Astrocyte of the spinal cord (primary cell): ENCODE measurements at places on chromosomes 3 and 15.
A peak's percentile ranks its signal among the peaks of the same experiment; 100 is the strongest.

DNA sequence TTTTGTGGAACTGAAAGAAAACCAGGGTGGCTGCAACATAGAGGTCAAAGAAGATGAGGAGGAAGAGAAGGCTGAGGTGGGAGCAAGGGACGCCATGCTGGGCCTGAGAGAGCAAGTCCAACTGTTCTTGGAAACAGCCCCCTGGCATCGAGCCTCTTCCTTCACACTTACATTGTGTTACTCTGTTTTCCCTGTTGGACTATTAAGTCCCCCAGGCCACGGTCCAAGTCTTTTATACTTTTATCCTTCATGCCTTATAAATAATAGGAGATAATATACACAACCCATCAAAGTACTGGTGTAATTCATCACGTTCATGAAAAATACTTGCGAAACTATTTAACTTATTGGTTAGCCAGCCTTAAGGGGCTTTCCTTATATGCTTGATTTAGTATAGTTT is 79.3 kb downstream of the ATG7 start:
- no peak for DNase-seq

DNA sequence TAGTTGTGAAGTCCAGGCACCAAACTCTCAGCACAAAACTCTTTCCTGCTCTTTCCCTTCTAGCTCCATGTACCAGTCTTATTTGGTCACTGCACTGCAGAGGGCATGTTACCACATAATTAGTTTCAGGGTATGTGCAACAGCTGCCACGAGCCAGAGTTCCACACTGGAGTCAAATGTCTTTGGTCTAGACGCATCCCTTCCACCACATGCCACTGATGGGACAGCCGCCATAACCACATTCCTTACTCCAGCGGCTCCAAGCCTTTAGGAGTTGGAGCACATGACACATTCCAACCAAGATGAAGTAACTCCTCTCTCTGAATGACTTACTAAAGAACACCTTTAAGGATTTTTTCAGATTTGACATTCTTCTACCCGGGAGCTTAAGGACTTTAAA is 153.4 kb downstream of the ERC2 start:
- DNase-seq = peak; percentile 74

DNA sequence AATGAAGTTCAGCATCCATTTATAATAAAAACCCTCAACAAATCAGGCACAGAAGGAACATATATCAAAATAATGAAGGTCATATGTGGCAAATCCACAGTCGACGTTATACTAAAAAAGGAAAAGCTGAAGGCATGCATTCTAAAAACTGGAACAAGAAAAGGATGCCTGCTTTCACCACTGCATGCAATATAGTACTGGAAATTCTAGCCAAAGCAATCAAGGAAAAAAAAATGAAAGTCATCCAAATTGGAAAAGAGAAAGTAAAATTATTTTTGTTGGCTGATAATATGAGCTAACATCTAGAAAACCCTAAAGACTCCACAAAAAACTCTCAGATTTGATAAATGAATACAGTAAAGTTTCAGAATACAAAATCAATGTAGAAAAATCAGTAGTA is 1123.2 kb downstream of the TBL1XR1 start:
- DNase-seq = no peak

- DNase-seq = peak; percentile 52
Measured at GRCh38 chr3:30299674-30300385, 306.6 kb upstream of the TGFBR2 start.

DNA sequence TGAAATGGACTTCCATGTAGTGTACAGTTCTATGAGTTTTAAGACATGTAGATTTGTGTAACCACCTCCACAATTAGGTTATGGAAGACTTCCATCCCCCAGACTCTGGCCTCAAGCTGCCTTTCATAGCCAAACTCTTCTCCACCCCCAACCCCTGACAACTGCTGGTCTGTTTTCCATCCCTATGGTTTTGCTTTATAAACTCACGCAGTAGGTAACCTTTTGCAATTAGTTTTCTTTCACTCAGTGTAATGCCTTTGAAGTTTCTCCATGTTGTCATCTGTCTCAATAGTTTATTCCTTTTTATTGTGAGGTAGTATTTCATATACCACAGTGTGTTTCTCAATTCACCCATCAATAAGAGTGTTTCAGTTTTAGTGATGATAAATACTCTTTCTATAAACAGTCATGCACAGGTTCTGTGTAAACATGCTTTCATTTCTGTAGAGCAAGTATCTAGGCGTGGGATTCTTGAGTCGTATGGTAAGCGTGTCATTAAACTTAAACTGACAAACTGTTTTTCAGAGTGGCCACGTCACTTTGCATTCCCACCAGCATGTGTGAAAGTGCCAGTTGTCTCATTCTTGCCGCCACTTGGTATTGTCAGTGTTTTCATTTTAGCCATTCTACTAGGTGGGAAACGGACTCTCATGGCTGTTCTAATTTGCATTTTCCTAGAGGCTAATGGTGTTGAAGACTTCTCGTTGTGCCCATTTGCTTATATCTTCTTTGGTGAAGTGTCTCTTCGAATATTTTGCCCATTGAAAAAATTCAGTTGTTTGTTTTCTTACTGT is 47.3 kb upstream of the ALDH1A3 start:
- DNase-seq = no peak
